ENCODE measurements at places on chromosomes 2 and 18. TPM values are rescaled to one million over a fixed set of nuclear protein-coding genes. Genes with fewer than 3 reads are reported as not detected.

- no peak for DNase-seq
Measured at GRCh38 chr2:76247006-76247405, 536.3 kb upstream of the GCFC2 start.

ZNF892 gene
- total RNA-seq: 4.1 TPM

CLIP4 gene
- total RNA-seq: 28.4 TPM

GRCh38 chr2:163800951-163801381, 65.2 kb upstream of the FIGN start:
- no peak for DNase-seq

CELF4 gene
- not detected for total RNA-seq

GRCh38 chr2:74887960-74888700, 54.2 kb downstream of the HK2 start:
- no peak for DNase-seq

GBX2 gene
- not detected for total RNA-seq

LBH gene
- total RNA-seq: 133 TPM

- no peak for DNase-seq
Measured at GRCh38 chr18:45343365-45343764, 271.9 kb upstream of the SLC14A2 start.

NT5DC4 gene
- total RNA-seq: not detected

GRCh38 chr2:23294238-23294637, 90.7 kb upstream of the KLHL29 start:
- DNase-seq: no peak

GRCh38 chr2:238985041-238985729, 137.3 kb downstream of the TWIST2 start:
- DNase-seq: no peak

- no peak for DNase-seq
Measured at GRCh38 chr18:77129150-77129551, 3.4 kb downstream of the MBP start.

DNA sequence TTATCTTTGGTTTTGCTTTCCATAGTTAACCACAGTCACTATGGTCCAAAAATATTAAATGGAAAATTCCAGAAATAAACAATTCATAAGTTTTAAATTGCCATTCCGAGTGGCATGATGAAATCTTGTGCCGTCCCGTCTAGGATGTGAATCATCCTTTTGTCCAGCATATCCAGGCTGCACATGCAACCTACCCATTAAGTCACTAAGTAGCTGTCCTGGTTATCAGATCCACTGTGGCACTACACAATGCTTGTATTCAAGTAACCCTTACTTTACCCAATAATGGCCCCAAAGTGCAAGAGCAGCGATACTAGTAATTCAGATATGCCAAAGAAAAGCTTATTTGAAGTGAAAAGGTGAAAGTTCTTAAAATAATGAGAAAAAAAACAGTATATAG, 10.7 kb downstream of the USP34 start:
- no peak for DNase-seq

GRCh38 chr18:13175754-13176210, 42.8 kb upstream of the LDLRAD4 start:
- DNase-seq: peak; percentile 43

- DNase-seq: no peak
Measured at GRCh38 chr18:47847635-47848034, 82.8 kb downstream of the SMAD2 start.

- no peak for DNase-seq
Measured at GRCh38 chr18:11871501-11871900, 20.3 kb downstream of the CHMP1B start.

GRCh38 chr2:204754898-204755297, 209.6 kb downstream of the PARD3B start:
- no peak for DNase-seq

DNA sequence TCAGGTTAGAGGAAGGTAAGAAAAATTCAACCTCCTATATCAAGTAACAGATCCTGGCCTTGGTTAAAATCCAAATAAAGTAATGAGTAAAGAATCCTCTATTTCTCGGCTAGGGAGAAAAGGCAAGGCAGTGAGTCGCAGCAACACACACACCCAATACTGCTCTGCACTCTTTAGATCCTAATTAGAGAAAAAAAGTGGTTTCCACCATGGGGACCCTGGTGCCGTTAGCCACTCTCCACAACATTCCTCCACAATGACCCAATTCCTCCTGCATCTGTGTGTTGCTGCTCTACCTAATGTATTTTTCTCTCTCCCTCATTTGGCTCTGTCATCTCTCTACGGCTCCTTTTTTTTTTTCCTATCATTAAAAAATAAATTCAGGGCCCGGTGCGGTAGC, 462.7 kb downstream of the METTL4 start:
- DNase-seq: no peak

GRCh38 chr2:47250586-47251403, 95.7 kb upstream of the STPG4 start:
- DNase-seq: no peak

DNA sequence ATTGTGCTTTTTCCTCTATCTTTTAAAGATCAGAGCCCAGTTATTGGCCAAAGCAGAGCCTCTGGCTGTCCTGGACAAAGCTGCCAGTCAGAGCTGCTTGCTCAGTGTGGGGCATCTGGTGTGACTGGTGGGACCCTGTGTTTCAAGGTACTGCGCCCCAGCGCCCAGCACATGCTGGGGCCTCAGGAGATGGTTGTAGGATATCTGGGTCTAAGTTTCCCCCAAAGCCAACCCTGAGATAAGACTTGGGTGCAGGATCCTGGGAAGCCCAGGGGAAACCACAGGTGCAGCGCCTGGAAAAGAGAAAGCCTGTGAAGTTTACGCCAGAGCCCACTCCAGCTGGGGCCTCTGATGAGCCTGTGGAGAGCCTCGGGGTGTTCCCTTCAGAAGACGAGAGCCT, 117.7 kb downstream of the RPIA start:
- DNase-seq: no peak

NEU2 gene
- total RNA-seq: not detected

DNA sequence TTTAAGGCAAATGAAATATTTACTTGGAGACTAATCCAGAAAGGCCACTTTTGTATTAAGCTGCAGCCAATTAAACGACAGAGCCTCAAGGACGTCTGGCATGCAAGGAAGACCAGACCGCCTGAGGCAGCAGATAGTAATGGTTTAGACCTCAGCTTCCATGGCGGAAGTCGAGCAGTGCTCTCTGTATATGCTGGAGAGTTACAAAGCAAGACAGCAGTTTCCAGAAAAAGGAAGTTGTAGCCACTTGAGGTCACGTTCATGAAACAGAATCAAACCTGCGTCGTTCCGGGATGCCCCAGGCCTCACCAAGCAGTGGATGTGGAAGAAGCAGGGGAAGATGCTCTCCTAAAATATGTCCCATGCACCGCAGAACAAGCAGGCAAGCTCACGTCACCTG, 142.0 kb downstream of the PTGR3 start:
- no peak for DNase-seq

DNA sequence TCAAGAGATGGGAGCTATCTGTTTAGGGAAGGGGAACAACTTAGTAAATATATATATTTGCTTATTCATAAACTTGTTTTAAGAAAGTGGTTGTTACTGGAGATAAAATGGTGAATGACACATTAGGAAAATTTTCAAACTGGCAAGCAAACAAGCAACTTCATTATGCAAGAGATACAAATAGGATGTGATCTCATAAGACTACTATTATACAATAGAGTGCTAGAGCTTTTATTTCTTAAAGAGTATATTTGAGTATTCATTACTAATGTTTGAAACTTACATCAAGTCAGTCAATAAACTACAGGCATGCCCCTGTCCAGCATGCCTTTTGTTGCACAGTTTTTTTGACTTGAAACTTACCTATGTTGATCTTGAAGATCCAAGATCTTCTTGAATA, 355.2 kb upstream of the KCNJ3 start:
- DNase-seq: no peak

CHRND gene
- not detected for total RNA-seq

ZEB2 gene
- total RNA-seq: 22.5 TPM

UGT1A5 gene
- total RNA-seq: not detected

All from activated T-cell treated with anti-CD3 and anti-CD28 coated beads, Interleukin-2, amount 50 U/mL, for 72 hours (primary cell).